IgD-negative memory B cell (primary cell): ENCODE measurements at places on chromosomes 3 and 15. TPM values are rescaled to one million over a fixed set of nuclear protein-coding genes. Genes with fewer than 3 reads are reported as not detected.

ZDHHC23 gene
- 4.1 TPM for polyA plus RNA-seq

PLA2G4D gene
- not detected for polyA plus RNA-seq

HIGD1A gene
- 66.7 TPM for polyA plus RNA-seq

MEGF11 gene
- 0.41 TPM for polyA plus RNA-seq
